GM12878 (cell line): ENCODE measurements at places on chromosomes 6 and 20. TPM values are rescaled to one million over a fixed set of nuclear protein-coding genes. Genes with fewer than 3 reads are reported as not detected.

GRCh38 chr6:70957284-70957617 lies 391 bp upstream of the B3GAT2 start:
- H3K27ac ChIP-seq: no peak overlapping the region
- no peaks in the 10 kb centered on the region for H3K36me3 ChIP-seq
- H3K27me3 ChIP-seq: peaks cover 9% of the 10 kb centered on the region
- H3K4me3 ChIP-seq: no peak overlapping the region
- no peak for DNase-seq

DNA sequence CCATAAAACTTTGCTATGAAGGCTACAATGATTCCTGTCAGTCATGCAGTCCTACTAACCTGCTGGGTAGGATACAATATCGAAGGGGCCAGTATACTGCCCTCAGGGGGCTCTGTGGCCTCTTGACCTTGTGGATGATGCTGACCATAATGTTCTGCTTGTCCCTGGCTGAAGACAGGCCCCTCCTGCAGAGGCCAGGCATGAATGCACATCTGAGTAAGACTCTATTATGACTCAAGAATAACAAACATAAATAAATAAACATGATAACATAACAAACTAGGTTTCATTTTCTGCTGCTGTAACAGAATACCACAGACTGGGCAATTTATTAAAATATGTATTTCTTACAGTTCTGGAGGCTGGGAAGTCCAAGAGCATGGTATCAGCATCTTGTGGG lies 44.0 kb upstream of the POU5F1 start:
- DNase-seq: no peak
- H3K27me3 ChIP-seq: no peaks in the 10 kb centered on the region
- H3K27ac ChIP-seq: no peak overlapping the region
- no peaks in the 10 kb centered on the region for H3K36me3 ChIP-seq

- H3K27me3 ChIP-seq: no peaks in the 10 kb centered on the region
- no peak overlapping the region for H3K27ac ChIP-seq
- peaks cover 24% of the 10 kb centered on the region for H3K4me1 ChIP-seq
- peaks cover 12% of the 10 kb centered on the region for H3K36me3 ChIP-seq
Observed at GRCh38 chr6:7124636-7125035, 16.9 kb downstream of the RREB1 start.

- no peaks in the 10 kb centered on the region for H3K27me3 ChIP-seq
- no peak overlapping the region for H3K27ac ChIP-seq
- no peaks in the 10 kb centered on the region for H3K36me3 ChIP-seq
- H3K4me1 ChIP-seq: no peaks in the 10 kb centered on the region
- DNase-seq: no peak
- no peak overlapping the region for H3K4me3 ChIP-seq
Observed at GRCh38 chr20:12068121-12068520, 150.4 kb downstream of the BTBD3 start.

The ID4 gene
- total RNA-seq: not detected in 2 replicates

- H3K4me1 ChIP-seq: peaks cover 7% of the 10 kb centered on the region; the same call in 1 of the 2 replicates
- no peak overlapping the region; the same call in 1 of the 2 replicates for H3K4me3 ChIP-seq
- peaks cover 10% of the 10 kb centered on the region for H3K27me3 ChIP-seq
- H3K36me3 ChIP-seq: no peaks in the 10 kb centered on the region
Observed at GRCh38 chr6:5851261-5851757, 155.4 kb downstream of the NRN1 start.

- no peak overlapping the region for H3K4me3 ChIP-seq
- peaks cover 62% of the 10 kb centered on the region for H3K36me3 ChIP-seq
- no peak overlapping the region for H3K27ac ChIP-seq
- no peaks in the 10 kb centered on the region for H3K4me1 ChIP-seq
- no peak for DNase-seq
- no peaks in the 10 kb centered on the region for H3K27me3 ChIP-seq
Observed at GRCh38 chr6:158781692-158782373, 37.3 kb downstream of the EZR start.

- no peak for DNase-seq
- H3K36me3 ChIP-seq: no peaks in the 10 kb centered on the region
- H3K27ac ChIP-seq: no peak overlapping the region
- H3K27me3 ChIP-seq: no peaks in the 10 kb centered on the region
- no peaks in the 10 kb centered on the region for H3K4me1 ChIP-seq
Observed at GRCh38 chr6:41836660-41837052, 49.2 kb downstream of the TOMM6 start.

GRCh38 chr6:163285691-163286090 lies 128.8 kb upstream of the QKI start:
- DNase-seq: no peak
- H3K36me3 ChIP-seq: no peaks in the 10 kb centered on the region
- H3K27ac ChIP-seq: no peak overlapping the region
- H3K4me3 ChIP-seq: no peak overlapping the region
- H3K27me3 ChIP-seq: no peaks in the 10 kb centered on the region
- no peaks in the 10 kb centered on the region for H3K4me1 ChIP-seq

GRCh38 chr6:47318236-47318989 lies 8.7 kb upstream of the TNFRSF21 start:
- H3K36me3 ChIP-seq: no peaks in the 10 kb centered on the region
- no peaks in the 10 kb centered on the region for H3K4me1 ChIP-seq
